Astrocyte of the hippocampus (primary cell): ENCODE measurements at places on chromosomes 1 and 21.

- DNase-seq, result peak; percentile 49
These were observed 4.6 kb downstream of the ATP13A2 start for GRCh38 chr1:17007121-17007520.

DNA sequence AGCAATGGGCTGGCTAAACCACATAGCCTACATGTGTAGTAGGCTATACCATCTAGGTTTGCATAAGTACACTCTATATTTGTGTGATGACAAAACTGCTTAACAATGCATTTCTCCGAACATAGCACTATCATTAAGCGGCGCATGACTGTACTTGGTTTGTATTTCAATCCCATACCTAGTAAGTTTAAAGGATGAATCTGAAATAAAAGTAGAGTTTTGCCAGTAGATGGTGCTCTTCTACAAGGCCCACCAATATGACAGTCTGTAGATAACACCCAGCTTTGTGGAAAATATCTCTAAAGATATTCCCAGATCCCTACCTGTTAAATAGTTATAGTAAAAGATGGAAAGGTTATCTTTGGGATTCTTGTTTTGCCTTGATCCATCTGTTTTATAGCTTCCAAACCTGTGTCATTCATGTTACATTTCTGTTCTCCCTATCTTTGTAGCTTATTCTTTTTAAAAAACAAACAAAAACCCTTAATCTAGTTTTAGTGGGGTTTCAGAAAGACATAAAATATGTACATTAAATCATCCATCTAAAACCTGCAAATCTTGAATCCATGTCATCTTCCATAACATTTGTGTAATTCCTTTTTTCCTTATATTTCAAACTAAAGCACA lies 33.9 kb upstream of the ASPM start:
- peak; percentile 55 for DNase-seq

DNA sequence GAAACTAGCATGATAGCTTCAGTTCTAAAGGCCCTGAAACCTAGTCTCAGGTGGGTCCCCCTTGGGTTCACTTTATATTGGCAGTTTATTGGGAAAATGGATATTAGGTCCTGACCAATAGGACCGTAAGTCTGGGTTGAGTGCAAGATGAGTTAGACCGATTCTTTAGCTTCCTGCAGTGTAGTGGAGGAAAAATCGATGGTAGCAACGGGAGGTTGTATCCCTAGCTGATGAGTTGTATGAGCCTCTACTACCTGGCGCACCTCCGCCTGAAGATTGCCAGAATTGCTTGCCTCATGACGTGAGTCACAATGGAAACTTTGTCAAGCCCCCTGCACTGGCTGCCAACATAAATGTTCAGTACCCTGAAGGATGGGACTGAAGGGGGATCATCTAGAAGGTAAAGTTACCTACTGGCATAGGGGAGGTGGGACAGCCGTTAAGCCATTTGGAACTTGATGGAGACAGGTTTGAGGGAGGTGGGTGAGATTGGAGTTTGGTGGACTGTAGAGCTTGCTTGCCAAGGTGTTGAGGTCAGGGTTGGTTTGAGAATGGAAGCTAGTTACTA lies 3.9 kb downstream of the RCC1 start:
- peak; percentile 40 for DNase-seq

DNA sequence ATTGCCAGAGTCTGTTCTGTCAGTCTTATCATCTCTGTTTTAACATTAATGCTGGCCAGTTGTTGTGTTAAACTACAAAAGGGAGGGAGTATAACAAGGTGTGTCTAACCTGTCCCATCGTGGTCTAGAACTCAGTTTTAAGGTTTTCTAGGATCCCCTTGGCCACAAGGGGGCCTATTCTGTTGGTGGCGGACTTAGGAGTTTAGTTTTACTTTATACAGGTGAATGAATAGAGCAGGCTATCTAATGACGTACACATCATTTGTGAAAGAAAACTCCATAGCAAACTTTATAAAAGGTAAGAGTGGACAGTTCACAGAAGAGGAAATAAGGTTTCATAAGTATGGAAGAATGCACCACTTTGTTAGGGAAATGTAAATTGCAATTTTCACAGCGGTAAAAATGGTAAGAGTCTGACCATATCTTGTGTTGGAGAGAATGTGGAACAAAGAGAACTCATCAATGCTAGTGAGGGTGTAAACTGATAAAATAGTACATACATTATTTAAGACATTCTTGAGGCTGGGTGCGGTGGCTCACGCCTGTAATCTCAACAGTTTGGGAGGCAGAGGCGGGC lies 2.5 kb upstream of the ATF6 start:
- peak; percentile 22 for DNase-seq

- peak; percentile 98 for DNase-seq
These were observed 43.4 kb downstream of the IGSF5 start for GRCh38 chr21:39788383-39788782.
